ENCODE measurements at places on chromosomes 2 and 18.
A peak's percentile ranks its signal among the peaks of the same experiment; 100 is the strongest.

DNA sequence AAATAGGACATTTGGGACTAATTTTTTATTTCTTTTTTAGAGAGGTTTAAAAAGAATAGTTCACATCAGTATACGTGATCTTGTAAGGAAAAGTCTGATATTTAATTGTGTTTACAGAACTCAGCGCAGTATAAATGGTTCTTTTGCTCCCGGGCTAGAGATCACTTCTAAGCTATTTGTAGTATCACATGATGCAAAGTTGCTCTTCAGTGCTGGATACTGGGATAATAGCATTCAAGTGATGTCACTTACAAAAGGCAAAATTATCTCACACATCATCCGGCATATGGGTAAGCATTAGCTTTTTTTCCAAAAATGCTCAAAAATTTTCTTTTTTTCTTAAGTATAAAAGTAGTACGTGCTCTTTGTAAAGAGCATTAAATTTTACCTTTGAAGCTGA, 37.4 kb upstream of the CYP20A1 start:
- no peak for DNase-seq

GRCh38 chr2:29477186-29477585, 362.0 kb downstream of the CLIP4 start:
- no peak for DNase-seq

DNA sequence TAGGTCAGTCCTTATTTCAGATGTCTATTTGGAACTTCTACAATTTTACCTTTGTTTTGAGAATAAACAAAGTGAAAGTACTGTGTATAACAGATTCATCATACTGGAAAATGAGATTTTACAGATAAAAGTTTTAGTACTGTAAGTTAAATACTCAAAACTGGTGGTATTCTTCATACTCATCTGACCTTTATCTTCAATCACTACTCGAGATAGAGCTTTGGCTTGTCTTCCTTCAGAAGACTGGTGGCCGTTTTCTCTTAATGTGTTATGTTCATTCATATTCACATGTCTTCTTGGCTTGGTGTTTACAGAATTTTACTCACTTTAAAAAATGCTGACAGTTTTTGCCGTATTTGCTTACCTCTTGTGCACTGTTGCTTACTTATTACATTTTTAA, 2.1 kb downstream of the SPOPL start:
- DNase-seq: no peak

DNA sequence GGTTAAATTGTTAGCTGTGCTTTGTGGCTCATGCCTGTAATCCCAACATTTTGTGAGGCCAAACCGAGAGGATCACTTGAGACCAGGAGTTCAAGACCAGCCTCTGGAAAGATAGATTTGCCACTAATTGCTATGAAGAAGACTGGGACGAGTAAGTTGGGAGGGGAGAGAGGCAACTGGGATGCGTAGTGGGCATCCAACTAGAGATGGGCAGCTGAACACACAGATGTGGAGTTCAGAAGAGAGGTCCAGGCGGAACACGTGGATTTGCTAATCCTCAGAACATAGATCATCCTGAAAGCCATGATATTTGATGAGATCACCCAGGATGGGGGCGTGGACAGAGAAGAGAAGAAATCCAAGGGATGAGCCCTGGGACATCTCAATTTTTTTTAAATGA, 48.7 kb downstream of the CYP26B1 start:
- DNase-seq: no peak

- no peak for DNase-seq
Measured at GRCh38 chr2:60453301-60453700, 100.2 kb downstream of the BCL11A start.

GRCh38 chr2:7701791-7702190, 784.6 kb downstream of the RNF144A start:
- no peak for DNase-seq

GRCh38 chr2:55482186-55482884, 37.2 kb upstream of the CFAP36 start:
- peak; percentile 35 for DNase-seq

- DNase-seq: no peak
Measured at GRCh38 chr2:31131871-31132270, 6.4 kb downstream of the GALNT14 start.

DNA sequence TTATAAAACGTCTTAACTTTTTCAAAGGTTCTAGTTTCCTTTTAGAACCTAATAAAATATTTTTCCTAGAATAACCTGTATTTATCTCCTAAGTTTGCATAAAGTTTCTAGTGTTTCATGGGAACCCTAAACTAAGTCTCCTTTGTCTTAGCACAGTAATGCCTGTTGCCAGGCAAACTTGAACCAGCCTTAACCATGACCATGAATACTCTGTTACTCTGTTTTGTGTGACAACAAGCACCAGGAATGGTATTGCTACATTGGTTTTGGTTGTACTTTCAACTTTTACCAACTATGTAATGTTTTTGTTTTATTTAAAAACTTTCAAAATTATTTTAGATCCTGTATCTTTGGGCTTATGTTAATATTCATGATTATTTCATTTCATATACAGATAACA, 137.6 kb downstream of the CERS6 start:
- DNase-seq: no peak

GRCh38 chr2:74944987-74945787, 13.3 kb upstream of the POLE4 start:
- peak; percentile 68 for DNase-seq
